Skin of body (tissue), 3 donors: ENCODE measurements at places on chromosomes 1 and 21. TPM values are rescaled to one million over a fixed set of nuclear protein-coding genes. Genes with fewer than 3 reads are reported as not detected.

GRCh38 chr21:37564924-37565529 lies 198.5 kb downstream of the DYRK1A start:
- no peak for DNase-seq

- DNase-seq = no peak
Observed at GRCh38 chr1:228352677-228353481, 53.8 kb downstream of the TRIM11 start.

Gene IGSF5
- total RNA-seq = not detected

DNA sequence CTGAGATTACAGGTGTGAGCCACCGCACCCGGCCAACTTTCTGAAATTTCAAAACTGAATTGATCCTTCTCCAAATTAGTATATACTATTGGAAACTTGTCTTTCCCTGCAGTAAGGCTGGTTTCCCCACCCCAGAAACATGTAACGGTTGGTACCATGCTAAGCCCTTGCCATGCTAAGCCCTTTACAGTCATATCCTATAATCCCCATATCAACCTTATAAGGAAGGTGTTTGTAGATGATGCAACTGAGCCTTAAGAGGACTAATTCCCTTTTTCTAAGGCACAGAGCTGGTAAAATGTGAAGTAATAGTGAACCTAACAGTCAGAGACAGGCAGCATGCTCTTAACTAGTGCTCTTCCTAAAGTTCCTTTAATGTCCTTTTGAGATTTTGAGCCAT lies 413.7 kb downstream of the DISC1 start:
- no peak for DNase-seq

Gene CA6
- total RNA-seq = 4.8 TPM

DNA sequence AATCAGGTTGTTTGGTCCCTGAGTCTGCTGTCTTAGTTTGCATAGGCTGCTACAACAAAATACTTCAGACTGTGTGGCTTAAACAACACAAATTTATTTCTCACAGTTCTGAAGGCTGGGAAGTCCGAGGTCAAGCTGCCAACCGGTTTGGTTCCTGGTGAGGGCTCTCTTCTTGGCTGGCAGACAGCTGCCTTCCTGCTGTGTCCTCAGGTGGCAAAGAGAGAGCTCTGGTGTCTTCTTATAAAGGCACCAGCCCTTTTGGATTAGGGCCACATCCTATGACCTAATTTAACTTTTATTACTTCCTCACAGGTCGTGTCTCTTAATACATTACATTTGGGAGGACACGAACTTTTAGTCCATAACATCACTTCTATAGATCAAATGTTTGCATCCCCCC lies 89.6 kb upstream of the CD34 start:
- no peak for DNase-seq

Gene TSNAX
- total RNA-seq = 36.0 TPM

- DNase-seq = no peak
Observed at GRCh38 chr1:170250531-170251276, 104.9 kb downstream of the NTMT2 start.

- no peak for DNase-seq
Observed at GRCh38 chr1:112911506-112912220, 44.3 kb downstream of the SLC16A1 start.

Gene KANK4
- total RNA-seq = 10.1 TPM

Gene MYOG
- total RNA-seq = 11.0 TPM

DNA sequence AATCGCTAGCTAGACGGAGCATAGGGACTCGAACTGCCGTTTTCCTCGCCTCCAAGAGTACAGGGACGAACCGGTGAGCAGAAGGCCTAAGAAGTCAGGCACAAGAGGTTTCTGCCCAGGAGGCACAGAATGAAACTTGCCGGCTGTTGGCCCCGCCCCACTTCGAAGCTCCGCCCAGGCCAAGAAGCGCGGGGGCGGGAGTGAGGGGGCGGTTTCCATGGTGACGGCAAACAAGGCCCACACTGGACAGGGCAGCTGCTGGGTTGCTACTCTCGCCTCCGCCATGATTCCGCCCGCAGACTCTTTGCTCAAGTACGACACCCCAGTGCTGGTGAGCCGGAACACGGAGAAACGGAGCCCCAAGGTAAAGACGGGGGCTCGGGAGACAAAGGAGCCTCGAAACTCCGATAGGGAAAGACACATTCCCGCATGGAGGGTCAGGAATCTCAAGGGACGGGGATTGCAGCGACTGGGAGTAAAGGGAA lies at the start of gene DNALI1:
DNALI1 (plus strand) TSS at position 229 of the 485 bp plus-strand sequence; CDS start at position 284, 55 bp downstream.
- peak; percentile 39 for DNase-seq

Gene IGSF21
- 0.10 TPM for total RNA-seq

Gene BNIPL
- 37.0 TPM for total RNA-seq

DNA sequence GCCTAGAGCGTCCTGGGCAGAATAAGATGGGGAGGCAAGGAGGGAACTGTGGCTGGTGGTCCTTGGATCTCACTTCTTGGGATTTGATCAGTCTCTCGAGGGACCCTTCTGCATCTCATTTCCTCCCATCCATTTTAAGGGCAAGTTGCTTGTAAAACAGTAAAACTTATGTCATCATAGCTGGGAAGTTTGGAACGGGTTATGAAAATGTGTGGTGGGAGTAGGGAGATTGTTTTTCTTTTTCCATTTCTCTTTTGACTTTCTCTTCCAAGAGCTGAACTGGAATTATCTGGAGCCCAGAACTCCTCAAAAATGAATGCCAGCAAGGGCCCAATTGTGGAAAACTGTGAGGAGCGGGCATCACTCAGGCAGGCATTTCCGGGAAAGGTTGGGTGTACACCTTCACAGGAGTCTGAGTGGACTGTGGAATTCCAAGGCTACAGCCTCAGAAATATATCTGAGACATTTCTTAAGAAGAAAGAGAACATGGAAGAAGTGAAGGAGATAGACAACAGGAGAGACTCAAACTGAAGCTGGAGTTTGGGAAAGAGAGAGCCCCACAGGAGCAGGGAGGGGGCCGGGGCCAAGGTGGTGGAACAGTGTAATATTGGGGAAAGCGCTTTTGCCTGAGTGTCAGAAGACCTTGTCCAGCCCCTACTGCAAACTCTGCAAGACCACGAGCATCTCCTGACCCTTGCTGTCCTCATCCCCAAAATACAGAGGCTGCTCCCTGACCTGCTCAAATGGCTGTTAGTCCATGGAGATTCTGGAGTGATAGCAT lies 185.1 kb downstream of the FOXD2 start:
- DNase-seq = peak; percentile 14

- no peak for DNase-seq
Observed at GRCh38 chr1:201460814-201461644, 8.0 kb downstream of the PHLDA3 start.

- no peak for DNase-seq
Observed at GRCh38 chr1:164971921-164972415, 384.5 kb downstream of the LMX1A start.
